Glutamatergic neuron (in vitro differentiated cells): ENCODE measurements at places on chromosomes 16 and 17. TPM values are rescaled to one million over a fixed set of nuclear protein-coding genes. Genes with fewer than 3 reads are reported as not detected.

Gene PMP22
- 0.56 TPM for total RNA-seq

DNA sequence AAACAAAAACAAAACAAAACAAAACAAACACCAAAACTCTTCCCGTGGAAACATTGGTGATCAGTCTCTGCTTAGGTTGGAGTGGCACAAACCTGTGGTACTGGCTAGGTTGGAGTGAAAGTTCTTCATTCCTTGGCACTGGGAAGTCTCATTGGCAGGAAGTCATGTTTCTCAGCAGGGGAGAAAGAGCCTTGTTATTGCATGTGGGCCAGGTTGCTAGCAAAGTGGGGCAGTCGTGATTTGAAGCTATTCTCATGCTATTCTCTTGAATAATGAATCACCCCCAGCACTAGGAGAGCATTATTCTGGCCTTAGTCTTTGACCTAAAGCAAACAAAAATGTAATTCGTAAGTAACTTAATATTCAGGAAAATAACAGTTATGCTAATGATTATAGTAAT, 24.3 kb upstream of the B4GALNT2 start:
- H3K27me3 ChIP-seq = no peaks in the 10 kb centered on the region
- DNase-seq = no peak
- H3K4me3 ChIP-seq = no peak overlapping the region
- no peaks in the 10 kb centered on the region for H3K36me3 ChIP-seq
- H3K27ac ChIP-seq = no peak overlapping the region

GRCh38 chr17:64319531-64319930, 56.5 kb upstream of the TEX2 start:
- H3K36me3 ChIP-seq = no peaks in the 10 kb centered on the region
- no peak overlapping the region for H3K4me3 ChIP-seq
- H3K27ac ChIP-seq = no peak overlapping the region
- peaks cover 2% of the 10 kb centered on the region for H3K27me3 ChIP-seq
- no peaks in the 10 kb centered on the region for H3K4me1 ChIP-seq
- no peak for DNase-seq

GRCh38 chr17:14098246-14098645, 28.9 kb downstream of the COX10 start:
- H3K36me3 ChIP-seq = no peaks in the 10 kb centered on the region
- H3K27ac ChIP-seq = no peak overlapping the region
- no peak for DNase-seq
- no peaks in the 10 kb centered on the region for H3K27me3 ChIP-seq

GRCh38 chr17:31387438-31387837, 4.0 kb upstream of the RAB11FIP4 start:
- H3K27me3 ChIP-seq = peaks cover 4% of the 10 kb centered on the region
- no peak overlapping the region for H3K27ac ChIP-seq
- no peaks in the 10 kb centered on the region for H3K36me3 ChIP-seq
- DNase-seq = no peak
- H3K4me1 ChIP-seq = peaks cover 5% of the 10 kb centered on the region
